ENCODE measurements at places on chromosomes 5 and 9.

DNA sequence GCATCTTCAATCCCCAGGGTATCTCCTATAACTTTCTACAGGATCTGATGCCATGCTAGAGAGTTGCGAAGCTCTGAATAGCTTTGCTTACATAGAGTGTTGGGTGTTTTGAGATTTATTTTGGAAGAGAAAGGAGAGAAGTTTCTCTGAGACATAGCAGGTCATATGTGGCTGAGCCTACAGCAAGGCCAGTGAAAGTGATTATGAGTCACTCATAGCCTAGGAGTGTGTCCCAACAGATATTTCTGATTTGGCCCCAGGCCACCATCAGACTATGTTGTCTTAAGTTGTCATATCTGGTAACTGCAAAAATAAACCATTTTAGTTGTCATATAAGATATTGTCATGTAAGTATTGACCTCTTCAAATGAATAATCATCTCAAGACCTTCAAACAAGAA is 132.0 kb upstream of the RAI14 start:
- DNase-seq: no peak

GRCh38 chr9:131447600-131447999 is 53.7 kb downstream of the PRRC2B start:
- DNase-seq: no peak

- DNase-seq: no peak
These were observed 21.1 kb upstream of the IL9 start for GRCh38 chr5:135916638-135917263.

GRCh38 chr9:34518110-34518616 is 4.6 kb downstream of the ENHO start:
- DNase-seq: no peak

GRCh38 chr5:99928490-99928889 is 606.7 kb upstream of the FAM174A start:
- DNase-seq: no peak

DNA sequence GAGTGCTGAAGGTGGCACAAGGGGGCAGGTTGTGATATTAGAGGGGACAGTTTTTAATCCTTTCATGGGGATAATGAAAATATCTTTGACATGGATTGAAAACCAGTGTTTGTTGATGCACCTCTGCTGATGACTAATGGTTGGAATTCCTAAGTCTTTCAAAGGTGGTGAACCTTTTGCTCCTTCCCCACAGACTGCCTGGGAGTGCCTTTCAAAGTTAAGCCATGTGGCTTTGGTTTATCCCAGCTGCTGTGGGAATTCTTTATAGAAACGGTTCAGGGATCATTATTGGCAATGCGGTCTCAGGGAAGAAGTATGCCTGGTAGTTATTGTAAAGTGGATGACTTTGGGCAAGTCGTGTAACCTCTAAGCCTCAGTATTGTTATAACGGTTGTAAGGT is 45.7 kb downstream of the PIP5K1B start:
- DNase-seq: no peak

DNA sequence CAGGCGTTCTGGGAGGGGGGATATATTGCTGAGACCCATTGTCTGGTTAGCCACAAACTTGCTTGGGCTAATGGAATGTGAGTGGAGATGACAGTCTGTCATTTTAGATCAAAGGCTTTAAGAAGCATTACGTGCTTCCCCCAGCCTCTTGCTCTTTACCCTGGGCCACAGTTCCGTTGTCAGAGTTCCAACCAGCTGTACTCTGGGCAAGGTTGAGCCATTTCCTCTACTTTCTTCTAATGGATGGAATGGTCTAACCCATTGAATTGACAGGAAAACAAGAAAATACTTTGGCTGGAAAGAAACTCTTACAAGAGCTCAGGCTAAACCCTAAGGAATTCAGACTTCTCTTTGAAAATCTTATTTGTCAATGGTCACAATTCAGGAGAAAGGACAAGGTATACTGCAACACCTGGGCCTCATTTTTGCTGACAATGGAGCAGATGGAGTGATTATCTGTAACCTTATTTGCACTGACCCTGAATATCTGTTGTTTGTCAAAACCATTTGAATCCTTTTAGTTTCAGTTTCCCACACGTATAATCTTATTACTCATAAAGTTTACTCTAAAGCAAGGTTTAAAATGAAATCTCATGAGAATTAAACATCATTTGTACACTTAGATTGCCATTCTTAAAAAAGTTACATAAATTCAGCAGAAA is 231.4 kb downstream of the PDE4D start:
- DNase-seq: no peak

DNA sequence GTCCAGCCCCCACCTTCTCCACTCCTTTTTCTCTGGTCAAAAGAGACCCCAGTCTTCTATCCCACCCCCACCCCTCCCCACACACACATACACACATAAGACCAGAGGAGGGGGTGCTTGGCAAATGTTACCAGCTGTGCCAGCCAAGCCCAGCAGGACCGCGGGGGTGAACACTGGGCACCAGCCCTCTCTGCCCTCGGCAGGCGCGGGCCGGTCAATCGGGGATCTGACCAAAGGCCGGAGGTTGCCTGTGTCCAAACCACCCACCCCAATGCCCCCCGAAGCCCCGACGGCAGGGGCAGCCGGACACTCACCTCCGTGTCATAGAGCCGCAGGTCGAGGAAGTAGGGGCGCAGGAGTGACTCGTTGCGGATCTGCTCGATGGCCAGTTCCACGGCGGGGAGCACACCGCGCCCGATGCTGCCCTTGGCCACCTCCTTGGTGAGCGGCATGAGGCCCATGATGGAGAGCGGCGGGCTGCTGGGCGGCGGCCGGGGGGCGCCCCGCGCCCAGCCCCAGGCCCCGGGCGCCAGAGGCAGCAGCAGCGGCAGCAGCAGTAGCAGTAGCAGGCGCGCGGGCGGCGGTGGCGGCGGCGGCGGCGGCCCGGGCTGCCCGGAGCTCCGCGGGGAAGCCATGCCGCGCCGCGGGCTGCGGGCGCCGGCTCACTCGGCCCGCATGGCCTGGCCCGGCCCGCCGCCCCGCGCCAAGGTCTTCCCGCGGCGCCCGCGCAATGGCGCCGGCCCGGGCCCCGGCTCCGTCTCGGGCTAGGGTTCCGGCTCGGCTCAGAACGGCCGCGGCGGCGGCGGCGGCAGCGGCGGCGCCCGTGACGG is 417 bp downstream of the GABBR2 start:
- no peak for DNase-seq

- no peak for DNase-seq
These were observed 25.2 kb downstream of the GLT6D1 start for GRCh38 chr9:135613946-135614805.

DNA sequence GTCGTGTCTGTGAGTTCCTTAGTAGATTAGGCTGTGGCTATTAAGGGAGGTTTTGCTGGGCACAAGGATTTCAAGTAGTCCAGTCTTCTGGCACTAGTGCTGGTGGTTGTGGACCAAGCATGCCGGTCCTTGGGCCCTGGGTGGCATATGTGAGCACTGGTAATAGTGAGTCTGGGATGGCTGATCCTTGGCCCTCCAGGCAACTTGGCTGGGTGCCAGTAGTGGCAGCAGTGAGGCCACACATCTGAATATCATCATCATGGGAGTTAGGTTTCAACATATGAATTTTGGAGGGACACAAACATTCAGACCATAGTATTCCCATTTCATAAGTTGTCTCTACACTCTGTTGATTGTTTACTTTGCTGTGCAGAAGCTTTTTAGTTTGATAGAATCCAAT is 25.3 kb upstream of the APBA1 start:
- DNase-seq: no peak

DNA sequence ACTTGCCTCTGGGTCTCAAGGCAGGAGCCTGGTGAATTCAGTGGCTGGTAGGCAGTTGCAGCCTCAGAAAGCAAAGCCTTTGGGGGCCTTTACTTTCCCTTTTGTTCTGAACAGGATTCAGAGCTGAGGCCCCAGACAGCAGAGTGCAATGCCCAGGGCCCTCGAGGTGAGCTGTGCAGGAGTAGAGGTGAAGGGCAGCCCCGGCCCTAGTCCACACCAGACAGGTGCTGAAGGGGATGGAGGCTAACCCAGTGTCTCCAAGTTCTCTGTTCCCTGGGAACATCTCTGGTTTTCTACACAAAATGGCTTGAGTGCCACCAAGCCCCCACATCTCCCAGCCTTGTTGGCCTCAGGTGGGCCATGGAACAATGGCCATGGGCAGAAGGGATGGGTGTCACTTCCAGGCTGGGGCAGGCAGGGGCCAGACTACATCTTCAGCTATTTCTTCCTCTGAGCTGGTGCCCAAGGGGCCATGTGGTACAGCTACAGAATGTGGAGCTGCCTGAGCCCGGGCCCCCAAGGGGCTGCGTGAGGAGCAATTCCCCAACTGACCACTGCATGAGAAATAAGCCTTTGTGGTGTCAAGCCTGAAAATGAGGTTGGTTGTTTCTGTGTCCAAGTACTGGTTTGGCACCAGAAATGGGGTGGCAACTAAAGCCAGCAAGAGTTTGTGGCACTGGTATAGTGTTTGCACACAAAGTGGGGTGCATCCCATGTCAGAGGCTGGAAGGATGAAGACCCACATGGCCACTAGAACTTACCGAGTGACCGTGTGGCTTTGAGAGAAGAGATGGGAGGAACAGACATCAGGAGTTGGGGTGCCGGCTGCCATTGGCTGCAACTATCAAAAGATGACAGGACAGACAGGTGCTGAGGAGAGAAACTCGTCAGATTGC is 57.8 kb downstream of the BARX1 start:
- DNase-seq: no peak

All from AML-193 (cell line).